ENCODE measurements at places on chromosomes 6 and 20. TPM values are rescaled to one million over a fixed set of nuclear protein-coding genes. Genes with fewer than 3 reads are reported as not detected.

DNA sequence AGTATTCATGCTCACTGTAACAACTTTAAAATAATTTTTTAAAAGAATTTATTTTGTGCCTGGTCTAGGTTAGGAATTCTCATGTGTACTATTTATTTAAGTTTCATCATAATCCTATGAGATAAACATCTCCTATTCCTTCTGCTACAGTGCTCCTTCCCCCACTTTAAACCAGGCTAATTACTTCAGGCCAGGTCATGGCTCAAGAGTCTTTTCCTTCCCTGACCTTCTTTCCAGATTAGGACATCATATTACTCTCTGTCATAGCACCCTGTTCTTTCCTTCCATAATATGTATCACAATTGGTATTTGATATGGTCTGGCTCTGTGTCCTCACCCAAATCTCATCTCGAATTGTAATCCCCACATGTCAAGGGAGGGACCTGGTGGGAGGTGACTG lies 239.0 kb downstream of the BTBD9 start:
- DNase-seq = no peak

- no peak for DNase-seq
These were observed 278.1 kb upstream of the JAG1 start for GRCh38 chr20:10951904-10952303.

DNA sequence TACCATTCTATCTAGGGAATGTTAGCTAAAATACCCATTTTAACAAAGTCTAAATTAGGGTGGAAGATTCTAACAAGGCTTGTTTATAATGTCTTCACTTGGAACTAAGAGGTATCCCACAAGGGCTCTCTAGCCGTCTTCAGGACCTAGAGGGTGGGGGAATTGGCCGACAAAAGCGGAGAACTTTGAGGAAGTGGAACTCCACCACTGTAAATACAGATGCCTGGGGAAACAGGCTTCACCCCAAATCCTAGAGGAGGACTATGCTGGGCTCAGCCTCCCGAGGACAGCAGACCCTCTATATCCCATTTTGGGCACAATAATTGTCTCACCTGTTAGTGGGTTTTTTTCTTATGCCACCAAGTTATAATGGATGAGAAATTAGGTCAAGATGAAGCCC lies 58.0 kb upstream of the TFB1M start:
- DNase-seq = no peak

- no peak for DNase-seq
These were observed 301 bp downstream of the PPP1R3D start for GRCh38 chr20:59939879-59940128.

DNA sequence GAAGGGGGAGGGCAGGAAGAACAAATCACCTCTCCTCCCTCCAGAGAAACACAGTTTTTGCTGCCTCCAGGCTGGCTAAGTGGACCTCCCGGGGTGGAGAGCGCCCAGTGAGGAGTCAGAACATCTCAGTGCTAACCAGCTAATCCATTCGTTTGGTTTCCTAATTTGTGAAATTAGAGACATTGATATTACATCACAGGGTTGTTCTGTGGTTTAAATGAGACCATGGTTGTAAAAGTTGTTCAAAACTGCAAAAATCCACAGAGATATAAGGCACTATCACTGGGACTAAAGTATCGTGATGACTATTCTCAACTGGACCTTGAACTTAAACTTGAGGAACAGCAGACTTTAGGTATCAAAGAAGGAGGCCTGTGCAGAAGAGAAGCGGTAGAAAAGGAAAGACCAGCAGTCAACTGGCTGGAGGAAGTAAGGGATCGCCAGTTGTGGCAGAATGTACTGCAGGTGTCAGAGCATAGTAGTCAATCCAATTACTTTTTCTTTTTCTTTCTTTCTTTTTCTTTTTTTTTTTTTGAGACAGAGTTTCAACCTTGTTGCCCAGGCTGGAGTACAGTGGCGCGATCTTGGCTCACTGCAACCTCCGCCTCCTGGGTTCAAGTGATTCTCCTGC lies 33.9 kb downstream of the RIPOR2 start:
- DNase-seq = no peak

DNA sequence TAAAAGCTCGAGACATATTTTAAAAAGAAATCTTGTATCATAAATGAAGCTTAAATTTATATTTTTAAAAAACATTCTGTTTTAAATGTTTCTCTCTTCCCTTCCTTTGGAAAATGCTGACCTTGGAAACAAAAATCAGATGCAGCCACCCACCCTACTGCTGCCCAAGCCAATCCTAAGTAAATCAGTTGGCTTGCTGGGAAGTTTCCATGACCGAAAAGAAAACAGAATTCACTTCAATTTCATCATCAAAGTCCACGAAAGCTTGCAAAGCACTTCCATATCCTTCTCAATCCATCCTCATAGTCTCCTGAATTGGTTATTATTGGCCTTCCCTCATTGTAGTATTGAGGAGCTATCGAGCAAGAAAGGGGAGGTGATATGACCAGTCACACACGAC lies 80.1 kb downstream of the PLCG1 start:
- DNase-seq = no peak

- DNase-seq = no peak
These were observed 146.5 kb downstream of the EDN1 start for GRCh38 chr6:12436683-12437082.

DNA sequence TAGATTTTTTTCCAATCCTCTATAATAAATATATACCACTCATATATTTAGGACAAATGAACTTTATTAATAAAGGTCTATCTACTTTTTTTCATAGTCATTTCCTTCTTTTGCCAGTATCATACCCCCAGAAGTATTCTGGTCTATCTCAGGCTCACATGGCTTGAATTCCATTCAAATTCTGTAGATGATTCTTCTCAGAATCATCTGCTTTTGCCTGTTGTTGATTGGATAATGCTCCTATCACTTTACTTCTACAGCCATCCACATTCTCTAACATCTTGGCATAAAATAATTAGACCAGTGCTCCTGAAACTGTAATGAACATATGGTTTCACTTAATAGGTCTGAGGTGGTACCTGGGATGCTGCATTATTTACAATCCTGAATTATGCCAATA lies 121.2 kb downstream of the GFRAL start:
- DNase-seq = no peak

- DNase-seq = no peak
These were observed 38.5 kb downstream of the RBM38 start for GRCh38 chr20:57429580-57430200.

GRCh38 chr20:36128463-36129159 lies 25.9 kb upstream of the EPB41L1 start:
- DNase-seq = no peak

- DNase-seq = no peak
These were observed 480.5 kb upstream of the SULF2 start for GRCh38 chr20:48265791-48266190.

GRCh38 chr6:154234019-154234772 lies 122.4 kb downstream of the IPCEF1 start:
- no peak for DNase-seq

DNA sequence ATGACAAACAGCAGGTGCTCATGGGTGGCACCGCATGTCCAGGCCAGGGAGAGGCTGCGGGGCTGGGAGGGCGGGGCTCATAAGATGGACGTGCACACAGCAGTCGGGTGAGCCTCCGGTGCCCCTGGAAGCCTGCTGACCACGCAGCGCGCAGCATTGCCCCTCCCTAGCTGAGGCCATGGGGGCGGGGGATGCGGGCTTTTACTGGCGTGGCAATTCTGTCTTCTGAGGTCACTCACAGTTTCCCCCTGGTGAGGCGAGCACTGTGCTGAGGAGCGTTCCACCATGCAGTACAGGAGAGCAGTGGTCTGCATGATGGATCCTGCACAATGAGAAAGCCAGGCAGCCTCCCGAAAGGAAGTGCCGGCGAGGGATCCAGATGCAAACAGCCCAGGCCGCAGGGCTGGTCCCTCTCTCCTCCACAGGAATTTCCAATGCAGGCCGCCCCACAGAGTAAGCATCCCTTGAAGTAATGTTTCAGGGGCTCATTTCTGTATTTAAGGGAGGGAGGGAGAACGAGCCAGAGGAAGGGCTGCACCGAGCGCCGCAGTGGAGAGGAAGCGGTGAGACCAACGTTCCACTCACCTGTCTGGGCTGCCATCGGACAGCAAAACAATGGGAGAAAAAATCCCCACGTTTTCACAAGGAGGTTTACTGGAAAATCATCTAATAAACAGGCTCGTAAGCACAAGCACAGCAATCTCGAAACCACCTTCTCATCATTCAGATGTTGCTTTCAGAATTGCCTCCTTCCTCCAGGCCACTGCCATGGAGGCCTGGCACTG lies 56.0 kb downstream of the IRF4 start:
- no peak for DNase-seq

DNA sequence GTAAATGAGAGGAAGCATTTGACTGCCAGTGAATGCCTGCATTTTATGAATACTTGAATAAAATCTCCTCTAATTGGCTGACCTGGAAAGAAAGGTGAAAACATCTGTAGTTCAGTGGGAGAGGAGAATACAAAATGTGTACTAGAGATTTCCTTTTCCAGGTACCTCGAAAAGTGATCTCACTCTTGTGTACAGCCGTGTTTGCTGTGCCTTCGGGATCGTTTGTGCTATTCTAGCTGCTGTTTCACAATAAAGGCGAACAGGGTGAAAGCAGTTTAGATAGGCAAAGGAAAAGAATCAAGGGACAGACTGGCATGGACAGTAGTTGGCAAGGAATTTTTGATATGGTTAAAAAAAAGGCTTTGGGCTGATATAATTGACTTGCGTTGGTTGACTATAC lies 112.3 kb downstream of the ARID1B start:
- DNase-seq = no peak

- no peak for DNase-seq
These were observed 1.7 kb downstream of the PREX1 start for GRCh38 chr20:48826069-48826468.

DNA sequence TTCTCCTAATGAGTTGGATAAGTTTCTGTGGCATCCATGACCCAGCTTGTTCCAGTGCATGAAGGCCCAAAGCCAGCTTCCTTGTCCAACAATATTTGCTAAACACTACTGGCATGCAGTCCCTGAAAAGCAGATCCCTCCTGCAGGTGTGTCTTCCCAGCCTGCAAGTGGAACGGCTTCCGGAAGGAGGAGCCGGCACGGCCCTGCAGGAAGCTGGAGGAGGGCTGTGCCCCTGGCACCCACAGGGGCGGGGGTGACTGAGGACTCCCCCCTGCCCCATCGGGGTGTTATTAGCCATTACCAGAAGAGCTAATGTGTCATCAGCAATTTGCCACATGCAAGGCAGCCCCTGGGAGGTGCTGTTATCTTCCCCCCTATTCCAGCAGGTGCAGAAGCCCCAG lies 27.4 kb downstream of the NPEPL1 start:
- DNase-seq = no peak

DNA sequence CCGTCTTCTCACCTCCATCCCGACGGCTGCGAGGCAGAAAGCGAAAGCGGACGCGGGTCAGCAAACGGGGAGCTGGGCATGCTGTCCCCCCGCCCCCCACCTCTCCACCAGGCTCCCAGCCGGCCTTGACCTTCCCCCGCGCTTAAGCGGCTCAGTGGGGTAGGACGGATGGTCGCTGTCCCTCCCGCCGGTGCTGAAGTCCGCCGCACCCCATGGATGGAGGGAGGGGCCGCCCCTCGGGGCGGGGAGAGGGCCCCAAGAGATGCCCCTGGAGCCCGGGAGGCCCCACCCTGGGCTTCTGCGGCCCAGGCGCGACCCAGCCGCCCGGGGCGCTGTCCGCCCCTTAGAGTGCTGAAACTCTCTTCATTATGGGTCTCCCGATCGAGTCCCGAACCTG lies at the start of gene KCNB1:
KCNB1 (minus strand) TSS at position 48 of the 397 bp plus-strand sequence. CDS start 188 bp downstream, outside the sequence.
- DNase-seq = peak; percentile 49

DNA sequence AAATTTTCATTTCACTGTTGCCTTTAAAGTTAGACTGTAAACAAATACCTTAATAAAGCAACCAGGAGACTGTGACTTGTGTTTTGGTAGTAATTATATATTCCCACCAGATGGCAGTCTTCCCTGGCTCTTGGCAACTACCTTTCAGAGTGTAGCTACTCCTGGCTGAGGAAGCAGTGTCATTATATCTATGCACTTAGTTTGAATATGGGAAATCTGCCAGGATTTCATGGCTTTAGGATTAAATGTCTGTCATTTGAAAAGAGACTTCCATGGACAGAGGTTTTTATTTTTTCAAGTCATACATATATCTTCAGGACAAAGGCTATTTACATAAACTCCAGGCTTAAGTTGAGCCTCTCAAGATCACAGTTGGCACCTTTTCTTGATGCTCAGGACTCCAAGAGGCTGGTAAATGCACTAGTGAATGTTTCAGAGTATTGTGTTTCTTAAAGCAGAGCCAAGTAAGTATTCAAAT lies 160.1 kb downstream of the C6orf58 start:
- no peak for DNase-seq

The BPI gene
- total RNA-seq = 0.63 TPM

The MATN4 gene
- total RNA-seq = 0.24 TPM

The PRPF6 gene
- total RNA-seq = 34.7 TPM

The GNRH2 gene
- not detected for total RNA-seq

The KHDC1 gene
- 1.3 TPM for total RNA-seq

The TRIM31 gene
- total RNA-seq = not detected

Measured in omental fat pad (tissue), 4 donors.